ENCODE measurements at places on chromosomes 5 and 9.

GRCh38 chr5:33409435-33410170 is 31.2 kb upstream of the TARS1 start:
- no peak for DNase-seq

DNA sequence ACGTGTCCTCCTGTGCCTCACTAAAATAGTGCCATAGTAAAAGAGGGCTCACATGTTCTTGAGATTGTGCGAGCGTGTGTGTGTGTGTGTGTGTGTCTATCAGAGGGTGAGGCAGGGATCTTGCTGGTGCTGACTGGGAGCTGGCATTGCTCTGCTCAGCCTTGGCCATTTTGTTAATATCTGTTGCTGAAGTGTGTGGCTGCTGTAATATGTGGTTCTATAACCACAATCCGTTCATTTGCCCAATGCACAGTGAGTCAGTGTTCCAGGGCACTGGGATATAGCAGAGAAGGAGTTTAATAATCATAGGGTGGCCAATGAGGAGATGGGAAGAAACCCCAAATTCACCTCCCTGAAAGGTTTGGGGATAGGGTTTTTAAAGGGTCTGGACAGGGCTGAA is 61.3 kb downstream of the RASGRF2 start:
- no peak for DNase-seq

DNA sequence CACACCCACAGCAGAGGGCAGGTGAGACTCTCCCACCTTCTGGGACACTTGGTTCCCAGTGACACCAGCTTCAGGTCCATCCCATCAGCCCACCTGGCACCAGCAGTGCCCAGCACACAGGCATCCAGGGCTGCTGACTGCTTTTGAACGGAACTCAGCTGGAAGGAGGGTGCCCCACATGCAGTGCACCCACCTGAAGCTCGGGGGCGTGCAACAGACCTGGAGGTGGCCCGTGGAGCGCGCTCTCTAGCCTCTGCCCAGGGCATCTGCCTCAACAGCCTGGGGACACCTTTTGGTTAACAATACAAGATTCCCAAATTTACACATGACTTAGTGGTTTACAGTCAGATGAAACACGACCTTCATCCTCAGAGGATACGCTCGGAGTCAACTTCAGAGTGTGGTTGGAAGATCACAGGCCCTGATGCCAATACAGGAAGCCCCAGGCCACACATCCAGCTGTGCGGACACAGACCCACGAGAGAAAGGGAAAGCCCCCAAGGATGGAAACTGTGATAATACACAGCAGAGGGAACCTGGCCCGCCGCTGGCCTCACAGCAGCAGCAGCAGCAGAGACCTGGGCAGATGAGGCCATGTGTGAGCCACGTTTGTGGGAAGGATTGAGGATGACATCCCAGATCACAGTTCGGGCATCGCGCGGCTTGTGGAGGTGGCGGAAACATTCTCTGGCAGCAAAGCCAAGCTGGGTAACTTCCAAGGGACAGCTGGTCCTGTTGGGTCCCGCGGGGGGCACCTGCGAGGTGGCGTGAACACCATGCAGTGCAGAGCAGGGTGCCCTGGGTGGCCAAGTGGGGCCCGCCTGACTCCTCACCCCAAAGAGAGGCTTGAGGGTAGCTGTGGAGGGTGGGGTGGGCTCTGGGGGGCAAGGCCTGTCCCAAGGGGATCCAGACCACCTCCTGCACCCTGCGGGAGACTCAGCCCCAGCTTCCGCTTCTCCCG is 64.0 kb downstream of the SECISBP2 start:
- DNase-seq: no peak

DNA sequence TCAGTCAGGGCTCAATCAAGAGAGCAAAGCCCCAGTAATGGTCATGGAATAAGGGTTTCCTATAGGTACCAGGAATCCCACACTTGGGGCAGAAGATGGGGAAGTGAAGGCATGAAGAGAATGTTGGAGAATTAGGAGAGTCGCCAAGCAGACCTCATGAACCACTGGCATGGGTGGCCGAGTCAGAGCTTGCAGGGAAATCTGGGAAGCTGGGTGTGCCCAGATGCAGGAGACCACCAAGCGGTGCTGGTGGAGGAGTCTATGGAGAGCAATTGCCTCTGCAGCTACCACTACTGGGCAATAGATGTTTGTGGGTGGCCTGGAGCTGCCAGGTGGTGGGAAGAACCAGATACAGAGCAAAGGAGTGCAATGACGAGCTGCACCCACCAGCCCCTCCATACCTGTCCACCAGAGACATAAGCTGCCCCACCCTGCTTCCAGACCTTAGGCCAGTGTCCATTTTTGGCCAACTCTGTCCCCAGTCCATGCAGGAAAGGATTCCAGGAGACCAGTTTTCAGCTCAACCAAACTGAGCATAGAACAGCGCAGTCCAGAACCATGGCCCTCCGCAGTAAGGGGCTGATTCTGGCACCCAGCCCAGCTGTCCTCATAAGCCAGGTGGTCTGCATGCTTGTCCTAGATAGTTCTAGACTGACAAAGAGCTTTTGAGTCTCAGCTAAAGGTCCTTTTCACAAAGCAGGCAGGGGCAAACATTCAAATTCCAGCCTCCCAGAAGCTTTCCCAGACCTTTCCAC is 323.9 kb downstream of the GADD45G start:
- no peak for DNase-seq

DNA sequence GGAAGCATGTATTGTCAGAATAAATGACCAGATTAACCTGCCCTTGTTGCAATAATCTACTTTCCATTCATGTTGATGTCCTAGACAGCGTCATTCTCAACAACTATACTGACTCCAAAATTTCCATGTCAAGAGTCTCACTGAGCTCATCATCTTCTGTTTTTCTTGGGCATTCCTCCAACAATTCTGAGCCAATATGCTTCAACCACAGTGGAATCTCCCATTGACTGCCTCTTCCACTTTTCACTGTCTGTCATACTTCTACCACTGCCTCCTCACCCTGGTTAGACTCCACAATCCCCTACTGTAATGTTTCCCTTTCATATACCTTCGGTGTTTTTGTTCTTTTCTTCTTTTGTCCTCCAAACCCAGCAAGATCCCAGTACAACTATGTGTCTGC is 162.8 kb downstream of the TLE1 start:
- no peak for DNase-seq

GRCh38 chr5:94849821-94850736 is 231.6 kb downstream of the SLF1 start:
- DNase-seq: no peak

DNA sequence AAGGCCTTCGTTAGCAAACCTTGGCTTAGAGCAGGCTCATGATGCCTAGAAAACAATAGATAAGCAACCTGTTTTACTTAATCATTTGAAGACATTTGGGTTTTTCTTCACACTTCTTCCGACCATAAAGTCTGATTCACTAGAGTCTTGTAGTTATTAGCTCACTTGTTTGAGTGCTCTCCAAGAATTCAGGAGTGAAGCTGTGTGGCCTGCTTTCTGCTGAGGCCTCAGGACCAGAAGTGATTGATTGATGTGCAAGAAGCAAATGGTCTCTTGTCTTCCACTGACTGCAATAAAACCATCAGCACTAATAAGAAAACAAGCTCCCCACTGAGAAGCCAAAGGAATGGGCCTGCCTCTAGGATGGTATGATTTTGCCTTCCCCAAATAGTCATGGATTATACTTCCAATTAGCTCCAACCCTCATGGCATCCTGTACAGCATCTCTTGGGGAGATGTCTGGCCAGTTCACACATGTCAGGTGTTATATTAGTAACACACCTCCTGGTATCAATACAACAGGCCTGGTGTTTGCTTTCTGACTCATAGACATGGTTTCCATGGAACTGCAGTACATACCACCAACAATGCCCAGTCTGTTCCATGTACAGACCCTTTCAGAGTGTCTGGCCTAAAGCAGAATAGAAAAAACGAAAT is 317.6 kb downstream of the CWC27 start:
- DNase-seq: no peak

DNA sequence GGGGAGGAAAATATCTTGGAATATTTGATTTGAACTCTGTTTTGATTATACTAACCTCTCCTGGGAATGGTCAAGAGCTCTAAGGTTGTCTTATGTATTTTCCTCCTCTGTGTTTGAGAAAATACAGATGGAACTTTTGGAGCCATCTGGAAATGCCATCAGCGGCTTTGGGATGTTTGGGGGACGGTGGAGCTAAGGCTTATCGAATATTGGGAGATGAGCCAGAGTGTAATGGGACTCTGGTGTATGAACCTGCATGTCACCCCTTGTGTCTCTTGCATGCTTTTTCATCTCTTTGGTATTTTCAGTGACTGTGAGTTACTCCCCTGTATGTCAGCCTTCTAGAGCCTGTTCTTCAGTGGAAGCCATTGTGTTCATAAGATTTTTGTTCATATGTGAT is 180.0 kb upstream of the OTULINL start:
- no peak for DNase-seq

- DNase-seq: no peak
These were observed 176.1 kb downstream of the CWC27 start for GRCh38 chr5:64944868-64945267.

GRCh38 chr5:126752081-126752785 is 24.7 kb upstream of the LMNB1 start:
- DNase-seq: no peak

- DNase-seq: no peak
These were observed 29.3 kb downstream of the ERAP1 start for GRCh38 chr5:96778409-96778808.

GRCh38 chr9:93664549-93665120 is 88.3 kb downstream of the PHF2 start:
- no peak for DNase-seq

- DNase-seq: no peak
These were observed 290.2 kb upstream of the RGMB start for GRCh38 chr5:98483301-98483685.

DNA sequence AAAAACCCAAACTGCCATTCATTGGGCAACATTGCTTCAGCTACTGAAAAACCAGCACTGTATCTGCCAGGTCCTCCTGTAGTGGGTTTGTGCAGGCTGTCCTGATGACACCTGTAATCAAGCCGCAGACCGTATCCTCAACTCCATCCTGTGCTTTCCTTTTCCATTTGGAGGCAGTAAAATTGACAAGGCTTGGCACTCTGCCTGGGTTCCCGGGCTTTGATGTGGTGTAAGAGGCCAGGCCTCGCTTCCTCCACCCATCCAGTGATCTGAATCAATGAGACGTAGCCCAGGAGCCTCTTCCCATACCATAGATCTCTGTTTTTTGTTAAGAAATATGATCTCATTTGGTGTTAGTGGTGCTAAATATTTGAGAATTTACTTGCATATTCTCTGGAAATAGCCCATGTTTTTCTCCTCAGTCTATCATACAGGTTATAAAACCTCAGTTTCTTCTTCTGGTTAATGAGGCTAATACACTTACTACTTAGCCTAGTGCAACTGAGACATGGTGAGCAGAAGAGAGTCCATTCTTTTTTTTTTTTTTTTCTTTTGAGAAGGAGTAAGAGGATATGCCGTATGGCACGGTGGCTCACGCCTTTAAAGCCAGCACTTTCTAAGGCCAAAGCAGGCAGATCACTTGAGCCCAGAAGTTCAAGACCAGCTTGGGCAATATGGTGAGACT is 34.8 kb downstream of the LSM11 start:
- no peak for DNase-seq

DNA sequence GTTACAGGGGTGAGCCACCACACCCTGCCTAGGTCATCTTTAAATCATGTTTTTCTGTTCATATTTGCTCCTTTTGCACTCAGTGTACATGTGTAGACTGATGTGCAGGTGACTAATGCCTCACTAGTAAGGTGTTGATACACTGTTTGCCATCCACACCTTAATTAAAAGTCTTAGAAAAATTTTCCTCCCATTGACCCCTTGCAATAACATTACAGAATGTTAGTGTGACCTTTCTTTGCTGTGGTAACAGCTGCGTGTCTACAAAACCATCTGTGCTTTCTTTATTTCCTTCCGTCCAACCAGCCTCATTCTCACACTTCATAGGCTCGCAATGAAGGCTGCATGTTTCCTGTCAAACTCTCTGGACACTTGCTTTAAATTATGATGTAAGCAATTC is 6.6 kb upstream of the CEMIP2 start:
- DNase-seq: no peak

- DNase-seq: no peak
These were observed 56.8 kb downstream of the DTWD2 start for GRCh38 chr5:118931564-118931963.

DNA sequence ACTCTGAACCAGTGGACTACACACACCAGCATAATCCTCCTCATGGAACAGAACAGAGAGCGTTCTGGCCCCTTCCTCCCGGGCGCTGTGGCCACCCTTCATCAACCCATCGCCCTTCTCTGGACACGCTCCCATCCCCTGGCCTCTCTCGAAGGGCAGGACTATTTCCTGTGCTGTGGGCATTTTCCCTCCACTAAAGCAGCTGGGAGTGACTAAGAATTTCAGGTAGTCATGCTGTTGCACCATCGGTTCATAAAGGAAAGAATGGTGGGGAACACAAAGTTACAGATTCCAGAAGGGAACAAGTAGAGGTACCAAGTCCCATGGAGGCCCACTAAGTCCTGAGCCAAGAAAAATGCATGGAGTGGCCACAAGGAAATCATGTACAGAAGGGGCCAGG is 68.6 kb downstream of the EPB41L4B start:
- DNase-seq: no peak

DNA sequence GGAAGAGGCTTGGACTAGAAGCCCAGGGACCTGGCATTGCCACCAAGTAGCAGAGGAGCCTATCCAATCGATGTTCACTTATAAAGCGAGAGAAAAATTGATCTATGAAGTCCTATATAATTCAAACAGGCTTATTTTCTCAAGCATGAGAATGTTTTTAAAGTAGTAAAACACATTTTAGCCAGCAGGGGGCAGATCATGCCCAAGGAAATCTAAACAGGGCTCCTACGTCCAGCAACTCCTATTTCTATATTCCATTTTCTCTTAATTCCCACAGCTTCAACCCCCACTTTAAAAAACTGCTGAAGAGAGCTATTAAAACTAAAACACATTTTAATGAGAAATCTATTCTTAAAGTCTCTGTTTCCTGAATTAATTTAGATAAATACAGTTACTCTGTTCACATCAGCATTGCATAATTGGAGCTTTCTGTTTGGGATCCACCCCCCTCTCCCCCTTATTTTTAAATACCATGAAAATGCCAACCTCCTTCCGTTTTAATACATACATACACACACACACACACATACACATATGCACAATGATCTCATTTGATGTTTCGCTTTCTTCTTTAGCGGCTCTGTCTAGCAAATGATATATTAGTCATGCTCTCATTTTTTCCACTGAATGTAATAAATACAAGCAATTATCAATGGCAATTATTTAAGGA is 144.9 kb downstream of the MYO10 start:
- DNase-seq: no peak
